Activated T-helper 1 cell treated with anti-CD3 and anti-CD28 coated beads, Interleukin-12 subunit alpha, Interleukin-12 subunit beta, Interleukin-2, Interleukin-4 antibody, amounts not matched to agents 30 ng/mL and 10 ng/mL and 1 ng/mL, durations not matched to agents 14 hours and 24 hours and 36 hours (primary cell): ENCODE measurements at places on chromosomes 1 and 21. TPM values are rescaled to one million over a fixed set of nuclear protein-coding genes. Genes with fewer than 3 reads are reported as not detected.

DNA sequence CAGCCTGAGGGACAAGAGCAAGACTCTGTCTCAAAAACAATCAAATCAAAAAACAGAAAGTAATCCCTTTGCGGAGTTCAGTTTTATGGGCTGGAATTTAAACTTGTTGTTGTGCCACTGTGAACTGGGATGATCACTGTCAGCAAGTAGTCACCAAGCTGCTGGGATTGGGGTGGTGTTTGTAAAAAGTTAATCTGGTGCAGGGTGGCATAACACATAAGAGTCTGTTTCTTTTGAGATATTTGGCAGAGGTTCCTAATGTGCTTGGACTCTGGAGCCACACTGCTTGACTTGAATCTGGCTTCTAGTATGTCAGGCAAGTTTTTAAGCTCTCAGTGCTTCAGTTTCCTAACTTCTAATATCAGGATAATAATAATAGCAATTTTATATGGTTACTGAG, 6.6 kb downstream of the CLIC4 start:
- no peak for DNase-seq
- H3K27ac ChIP-seq = no peak overlapping the region
- no peaks in the 10 kb centered on the region for H3K27me3 ChIP-seq
- peaks cover 26% of the 10 kb centered on the region for H3K4me1 ChIP-seq
- no peak overlapping the region for H3K4me3 ChIP-seq

DNA sequence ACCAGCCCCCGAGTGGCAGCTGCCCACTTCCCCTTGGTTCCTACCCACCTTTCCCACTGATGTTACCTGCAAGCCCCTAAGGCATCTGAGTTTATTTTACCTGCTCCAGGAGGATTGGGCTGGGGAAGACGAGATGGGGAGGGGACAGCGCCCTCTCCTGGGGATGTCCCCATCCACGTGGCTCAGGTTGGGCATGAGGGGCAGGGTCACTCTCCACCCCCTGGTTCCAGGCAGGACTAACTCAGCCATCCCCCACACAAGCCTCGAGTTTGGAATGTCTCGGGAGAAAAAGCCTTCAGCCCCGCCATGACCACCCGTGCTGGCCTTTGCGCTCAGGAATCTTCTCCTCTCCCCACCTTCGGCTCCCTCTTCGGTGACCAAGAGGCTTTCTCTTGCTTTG, 90.0 kb downstream of the ARHGEF10L start:
- DNase-seq = no peak
- no peak overlapping the region for H3K4me3 ChIP-seq
- no peaks in the 10 kb centered on the region for H3K4me1 ChIP-seq
- H3K27me3 ChIP-seq = no peaks in the 10 kb centered on the region
- H3K36me3 ChIP-seq = no peaks in the 10 kb centered on the region

- peaks cover 4% of the 10 kb centered on the region for H3K27me3 ChIP-seq
- no peak overlapping the region for H3K27ac ChIP-seq
- peaks cover 6% of the 10 kb centered on the region for H3K4me1 ChIP-seq
- no peak overlapping the region for H3K4me3 ChIP-seq
- no peak for DNase-seq
- H3K36me3 ChIP-seq = no peaks in the 10 kb centered on the region
Measured at GRCh38 chr1:7873801-7874795, 21.2 kb upstream of the UTS2 start.

DNA sequence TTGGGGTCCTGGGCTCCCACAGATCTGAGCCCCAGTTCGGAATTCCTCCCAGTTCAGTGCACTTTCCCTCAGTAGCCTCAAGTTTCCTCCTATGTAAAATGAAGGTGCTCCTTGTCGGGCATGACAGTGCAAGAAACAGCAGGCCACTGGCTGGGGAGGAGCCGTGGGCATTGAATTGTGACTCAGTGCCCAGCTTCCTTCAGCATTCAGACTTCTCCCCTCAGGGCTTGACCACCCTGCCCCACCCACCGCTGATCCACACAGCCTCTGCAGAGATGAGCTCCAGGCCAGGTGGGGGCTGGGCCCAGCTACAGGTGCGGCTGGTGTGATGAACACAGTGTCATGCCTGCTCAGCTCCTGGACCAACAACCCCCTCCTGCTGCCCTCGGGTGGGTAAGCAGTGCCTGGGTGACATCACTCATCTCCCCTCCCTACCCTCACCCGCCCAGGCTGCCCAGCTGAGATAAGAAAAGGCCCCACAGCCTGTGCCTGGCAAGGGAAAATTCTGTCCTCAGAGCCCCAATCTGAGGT, 4.9 kb downstream of the MOB3C start:
- H3K4me1 ChIP-seq = peaks cover 30% of the 10 kb centered on the region
- H3K36me3 ChIP-seq = peaks cover 39% of the 10 kb centered on the region
- H3K27ac ChIP-seq = no peak overlapping the region
- DNase-seq = no peak
- no peaks in the 10 kb centered on the region for H3K27me3 ChIP-seq

- no peak overlapping the region for H3K27ac ChIP-seq
- DNase-seq = no peak
- no peaks in the 10 kb centered on the region for H3K36me3 ChIP-seq
- no peak overlapping the region for H3K4me3 ChIP-seq
- peaks cover 16% of the 10 kb centered on the region for H3K27me3 ChIP-seq
Measured at GRCh38 chr1:160117709-160118183, 2.2 kb downstream of the ATP1A2 start.

GRCh38 chr1:2542246-2542915, 12.3 kb upstream of the HES5 start:
- H3K36me3 ChIP-seq = no peaks in the 10 kb centered on the region
- H3K27ac ChIP-seq = no peak overlapping the region
- no peak overlapping the region for H3K4me3 ChIP-seq
- H3K4me1 ChIP-seq = no peaks in the 10 kb centered on the region

DNA sequence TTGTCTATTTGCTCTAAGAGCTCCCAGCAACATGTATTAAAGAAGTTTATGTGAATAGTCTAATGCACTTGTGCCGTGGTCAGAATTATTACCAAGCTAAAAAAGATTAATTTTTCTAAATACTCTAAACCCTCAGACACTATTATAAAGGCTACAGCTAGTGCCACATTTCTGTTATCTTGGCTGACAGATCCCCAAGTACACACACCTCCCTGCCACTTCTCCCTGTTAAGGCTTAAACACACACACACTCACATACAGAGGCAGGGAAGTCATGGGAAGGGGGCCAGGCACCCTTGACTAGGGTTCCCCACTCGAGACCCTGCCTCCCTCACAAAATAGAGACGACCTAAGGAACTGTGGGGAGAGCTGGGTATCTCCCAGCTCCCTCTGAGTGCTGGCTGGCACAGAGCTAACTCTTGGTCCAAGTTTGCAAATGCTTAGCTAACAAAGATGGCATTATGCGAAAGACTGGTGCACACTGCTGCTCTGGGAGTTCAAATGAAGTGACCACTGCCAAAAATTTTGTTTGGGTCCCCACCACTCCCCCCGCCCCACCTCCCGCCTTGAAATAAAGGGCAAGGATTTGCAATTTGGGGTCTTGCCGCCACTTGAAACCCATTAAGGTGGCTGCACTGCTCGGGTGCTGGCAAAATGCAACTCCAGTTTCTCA, 9.8 kb downstream of the SSBP3 start:
- DNase-seq = no peak
- H3K4me3 ChIP-seq = no peak overlapping the region
- peak overlapping the region; percentile 53 for H3K27ac ChIP-seq
- no peaks in the 10 kb centered on the region for H3K27me3 ChIP-seq
- H3K36me3 ChIP-seq = peaks cover 69% of the 10 kb centered on the region
- H3K4me1 ChIP-seq = peaks cover 63% of the 10 kb centered on the region

DNA sequence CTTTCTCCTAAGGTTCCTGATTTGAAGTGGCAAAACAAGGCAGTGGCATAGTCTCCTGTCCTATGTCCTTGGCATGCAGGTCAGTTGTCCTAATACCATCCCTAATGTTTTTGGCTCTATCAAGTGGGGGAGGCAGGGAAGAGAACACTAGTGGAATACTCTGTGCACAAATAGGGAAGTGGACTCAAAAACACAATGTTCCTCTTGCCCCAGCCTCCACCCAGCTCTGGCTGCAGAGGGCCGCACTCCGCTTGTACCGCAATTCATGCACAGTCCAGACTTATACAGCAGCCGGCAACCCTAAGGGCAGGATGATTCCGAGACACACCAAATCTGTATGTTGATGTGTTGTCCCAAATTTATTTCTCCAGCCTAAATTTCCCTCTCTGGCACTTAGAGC, 14.5 kb downstream of the PLEKHO1 start:
- H3K36me3 ChIP-seq = peaks cover 9% of the 10 kb centered on the region
- no peak overlapping the region for H3K27ac ChIP-seq
- peaks cover 7% of the 10 kb centered on the region for H3K27me3 ChIP-seq
- DNase-seq = no peak

DNA sequence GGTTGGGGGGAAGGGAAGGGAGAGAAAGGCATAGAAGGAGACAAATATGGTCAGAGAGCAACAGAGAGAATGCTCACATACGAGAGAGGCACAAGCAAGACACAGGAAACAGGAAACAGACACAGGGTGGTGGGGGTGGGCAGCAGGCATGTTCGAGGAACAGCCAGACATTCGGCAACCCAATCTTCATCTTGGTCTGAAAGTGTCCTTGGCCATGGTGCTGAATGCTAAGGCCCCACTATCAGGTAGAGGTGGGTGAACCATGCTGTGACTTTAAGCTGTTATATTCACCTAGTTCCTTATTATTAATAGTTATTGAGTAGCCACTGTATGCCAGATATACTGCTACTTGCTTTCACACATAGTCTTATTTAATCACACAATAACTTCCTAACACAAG, 109.2 kb downstream of the DDX20 start:
- H3K4me1 ChIP-seq = no peaks in the 10 kb centered on the region
- no peak overlapping the region for H3K27ac ChIP-seq
- no peaks in the 10 kb centered on the region for H3K36me3 ChIP-seq

GRCh38 chr1:232675260-232675659, 45.3 kb upstream of the SIPA1L2 start:
- DNase-seq = no peak
- peaks cover 7% of the 10 kb centered on the region for H3K27me3 ChIP-seq
- H3K36me3 ChIP-seq = no peaks in the 10 kb centered on the region

GRCh38 chr1:166676981-166677380, 162.3 kb upstream of the POGK start:
- H3K27me3 ChIP-seq = peaks cover 3% of the 10 kb centered on the region
- no peak overlapping the region for H3K27ac ChIP-seq
- DNase-seq = no peak
- no peak overlapping the region for H3K4me3 ChIP-seq
- H3K4me1 ChIP-seq = peaks cover 5% of the 10 kb centered on the region

GRCh38 chr1:193537266-193538002, 351.0 kb upstream of the B3GALT2 start:
- peaks cover 9% of the 10 kb centered on the region for H3K36me3 ChIP-seq
- DNase-seq = peak; percentile 61
- H3K4me3 ChIP-seq = peak overlapping the region; percentile 22

- H3K4me3 ChIP-seq = no peak overlapping the region
- H3K27me3 ChIP-seq = peaks cover 3% of the 10 kb centered on the region
- DNase-seq = no peak
Measured at GRCh38 chr1:51936531-51936930, 54.0 kb downstream of the RAB3B start.

DNA sequence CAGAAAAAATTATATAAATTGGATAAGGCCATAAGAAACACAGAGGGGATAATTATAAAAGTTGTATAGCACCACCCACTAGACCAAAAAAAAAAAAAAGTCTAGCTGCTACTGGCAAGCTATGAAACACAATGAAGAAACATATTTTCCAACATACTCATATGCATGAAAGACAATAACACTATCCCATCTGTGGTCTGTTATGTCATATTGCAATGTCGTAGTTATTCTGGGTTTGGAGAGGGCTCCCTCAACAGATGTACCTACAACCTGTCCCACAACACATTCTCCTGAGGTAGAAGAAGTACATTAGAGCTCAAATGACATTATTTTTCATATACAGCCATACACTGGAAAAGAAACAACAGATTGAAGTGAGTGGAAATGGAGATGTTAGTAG, 517.6 kb upstream of the ADGRL4 start:
- no peak overlapping the region for H3K27ac ChIP-seq
- no peaks in the 10 kb centered on the region for H3K27me3 ChIP-seq
- H3K36me3 ChIP-seq = no peaks in the 10 kb centered on the region
- no peak overlapping the region for H3K4me3 ChIP-seq

- peak overlapping the region; percentile 15 for H3K4me3 ChIP-seq
- H3K27me3 ChIP-seq = no peaks in the 10 kb centered on the region
- no peak for DNase-seq
- H3K4me1 ChIP-seq = peaks cover 14% of the 10 kb centered on the region
Measured at GRCh38 chr1:94883691-94884090, 43.2 kb downstream of the CNN3 start.

- no peak overlapping the region for H3K27ac ChIP-seq
- no peaks in the 10 kb centered on the region for H3K4me1 ChIP-seq
- no peaks in the 10 kb centered on the region for H3K27me3 ChIP-seq
- no peak overlapping the region for H3K4me3 ChIP-seq
- DNase-seq = no peak
Measured at GRCh38 chr1:47257224-47257623, 25.2 kb upstream of the TAL1 start.

- H3K27ac ChIP-seq = no peak within 1 kb of the TSS
- H3K27me3 ChIP-seq = no peaks in the 10 kb centered on the region
- no peaks in the 10 kb centered on the region for H3K36me3 ChIP-seq
- no peak within 1 kb of the TSS for H3K4me3 ChIP-seq
- peaks cover 14% of the 10 kb centered on the region for H3K4me1 ChIP-seq
- DNase-seq = no peak
Measured at GRCh38 chr1:153626904-153627714, at the start of gene S100A13. S100A13 (minus strand) TSS chr1:153627505; CDS start chr1:153626472, 1,033 bp downstream.

DNA sequence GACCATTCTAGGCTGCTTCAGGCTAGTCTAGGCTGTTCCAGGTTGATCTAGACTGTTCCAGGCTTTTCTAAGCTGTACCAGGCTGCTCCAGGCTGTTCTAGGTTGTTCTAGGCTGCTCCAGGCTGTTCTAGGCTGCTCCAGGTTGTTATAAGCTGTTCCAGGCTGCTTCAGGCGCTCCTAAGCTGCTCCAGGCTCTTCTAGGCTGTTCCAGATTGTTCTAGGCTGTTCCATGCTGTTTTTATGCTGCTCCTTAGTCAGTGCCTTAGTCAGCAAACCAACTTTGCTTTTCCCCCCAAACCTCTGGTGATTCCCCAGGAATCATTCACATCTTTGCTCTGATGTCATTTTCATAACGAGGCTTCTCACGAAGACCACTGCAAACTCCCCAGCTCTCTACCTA, 171.4 kb upstream of the GALNT2 start:
- H3K36me3 ChIP-seq = peaks cover 2% of the 10 kb centered on the region
- H3K4me1 ChIP-seq = no peaks in the 10 kb centered on the region
- H3K4me3 ChIP-seq = no peak overlapping the region
- peaks cover 10% of the 10 kb centered on the region for H3K27me3 ChIP-seq
- H3K27ac ChIP-seq = no peak overlapping the region

PDPN gene
- total RNA-seq = not detected in 2 replicates

SPATA21 gene
- total RNA-seq = not detected in 2 replicates

RCC2 gene
- 238 and 246 TPM in 2 replicates for total RNA-seq

CLCA1 gene
- total RNA-seq = not detected in 2 replicates

NGF gene
- total RNA-seq = not detected in 2 replicates

COA7 gene
- total RNA-seq = 37.6 and 39.9 TPM in 2 replicates

COG2 gene
- total RNA-seq = 46.3 and 46.4 TPM in 2 replicates
